ENCODE measurements at places on chromosomes 12 and 14. TPM values are rescaled to one million over a fixed set of nuclear protein-coding genes. Genes with fewer than 3 reads are reported as not detected.

DNA sequence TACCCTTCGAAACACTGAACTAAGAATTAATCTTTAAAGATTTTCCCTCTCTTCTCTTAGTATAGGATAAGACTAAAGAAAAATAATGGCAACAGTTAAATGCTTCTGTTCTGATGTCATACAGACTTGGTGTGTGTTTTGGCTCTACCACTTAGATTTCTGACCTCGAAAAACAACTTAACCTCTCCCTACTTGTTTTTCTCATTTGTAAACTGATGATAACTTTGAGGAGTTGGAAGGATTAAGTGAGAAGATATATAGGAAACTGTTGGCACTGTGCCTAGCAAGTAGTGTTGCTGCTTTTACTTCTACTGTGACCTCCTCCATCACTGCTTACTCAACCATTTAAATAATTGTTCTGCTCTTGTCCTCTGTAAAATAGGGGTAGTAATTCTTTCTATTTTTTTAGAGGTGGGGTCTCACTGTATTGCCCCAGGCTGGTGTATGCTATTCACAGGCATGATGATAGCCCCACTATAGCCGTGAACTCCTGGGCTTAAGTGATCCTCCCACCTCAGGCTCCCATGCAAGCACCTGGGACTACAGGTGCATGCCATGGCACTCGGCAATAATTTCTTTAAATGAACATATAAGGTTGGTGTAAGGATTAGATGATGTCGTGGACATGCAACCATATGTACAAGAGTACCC is 22.4 kb downstream of the PALS1 start:
- DNase-seq = no peak

- no peak for DNase-seq
Observed at GRCh38 chr12:80187660-80188090, 88.3 kb downstream of the OTOGL start.

DNA sequence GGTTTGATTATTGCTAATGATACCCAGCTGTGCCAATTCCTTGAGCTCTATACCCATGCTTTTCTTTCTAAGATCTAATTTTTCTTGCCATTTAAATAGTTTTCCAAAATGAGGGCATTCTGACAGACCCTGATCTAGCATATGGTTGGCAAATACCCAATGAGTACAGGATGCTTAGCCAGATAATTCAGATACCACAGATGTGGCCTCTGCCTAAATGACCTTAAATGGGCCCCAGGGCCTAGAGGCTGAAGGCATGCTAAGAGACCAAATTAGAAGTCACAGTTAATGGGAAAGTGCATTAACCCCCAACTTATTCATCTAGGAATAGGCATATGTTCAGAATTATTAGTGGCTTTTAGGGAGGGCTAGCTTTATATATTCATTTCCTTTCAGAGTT is 122.3 kb upstream of the CNOT2 start:
- no peak for DNase-seq

DNA sequence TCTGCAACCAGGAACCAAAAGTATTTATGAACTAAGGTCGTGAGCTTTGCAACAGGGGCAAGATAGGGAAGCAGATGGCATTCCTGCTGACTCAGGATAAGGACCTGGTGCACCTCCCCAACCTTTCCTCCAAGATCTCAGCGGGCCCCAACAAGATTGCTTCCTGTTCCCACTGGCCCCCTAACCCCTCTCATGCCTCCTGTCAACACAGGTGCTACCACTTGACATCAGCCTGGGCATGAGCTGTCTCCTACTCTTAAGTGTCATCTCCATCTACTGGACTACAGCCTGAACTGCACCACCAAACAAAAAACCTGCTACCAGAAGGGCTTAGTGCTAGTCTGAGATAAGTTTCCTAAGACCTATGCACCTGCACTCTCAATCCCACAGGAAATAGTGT is 32.7 kb downstream of the MED6 start:
- DNase-seq = no peak

NXPH4 gene
- 3.2 TPM for total RNA-seq

C12orf54 gene
- total RNA-seq = not detected

DNA sequence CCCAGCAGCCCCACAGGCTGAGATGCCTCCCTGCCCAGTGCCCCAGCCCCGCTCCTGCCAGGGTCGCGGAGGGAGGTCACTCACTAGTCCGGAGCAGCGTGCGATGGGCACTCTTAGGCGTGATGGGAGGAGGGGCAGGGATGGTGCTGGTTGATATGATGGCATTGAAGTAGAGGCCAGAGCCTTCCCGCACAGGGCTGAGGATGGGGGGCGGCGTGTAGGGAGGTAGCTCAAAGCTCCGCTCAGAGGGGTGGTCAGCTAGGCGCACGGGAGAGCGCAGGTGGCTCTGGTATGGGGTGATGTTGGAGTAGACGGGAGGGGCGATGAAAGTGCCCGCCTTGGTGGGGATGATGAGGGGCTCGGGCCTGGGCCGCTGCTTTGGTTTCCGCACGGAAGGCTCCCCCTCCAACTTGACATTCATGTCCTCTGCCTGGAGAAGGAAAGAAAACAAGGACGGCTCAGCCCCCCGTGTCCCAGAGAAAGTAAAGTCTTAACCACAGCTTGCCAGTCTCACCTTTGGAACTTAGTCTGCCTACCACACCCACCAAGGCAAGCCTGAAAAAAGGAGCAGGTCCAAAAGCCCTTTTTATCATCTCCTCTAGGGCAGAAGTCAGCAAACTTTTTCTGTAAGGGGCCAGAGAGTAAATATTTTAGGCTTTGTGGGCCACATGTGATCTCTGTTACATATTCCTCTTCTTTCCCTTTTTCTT is 15.5 kb upstream of the PNMA1 start:
- DNase-seq = no peak

- no peak for DNase-seq
Observed at GRCh38 chr14:22801716-22802115, 13.5 kb downstream of the SLC7A7 start.

DNA sequence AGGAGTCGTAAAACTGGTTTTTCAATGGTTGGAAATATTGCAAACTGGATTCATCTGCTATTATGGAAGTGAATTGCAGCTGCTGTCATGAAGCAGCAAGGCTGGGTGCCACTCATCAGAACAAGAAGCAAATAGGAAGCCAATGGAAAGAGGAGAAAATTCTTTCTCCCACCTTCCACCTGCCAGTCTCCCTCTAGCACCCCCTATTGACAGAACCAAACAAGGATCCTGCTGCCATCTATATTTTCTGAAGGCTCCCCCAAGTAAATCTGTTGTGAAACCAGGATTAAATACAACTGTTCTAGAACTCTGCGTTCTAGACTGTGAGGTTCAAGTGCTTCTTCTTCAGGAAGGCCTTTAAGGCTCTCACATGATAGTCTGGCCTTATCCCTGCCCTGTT is 286.6 kb downstream of the AACS start:
- no peak for DNase-seq

DNA sequence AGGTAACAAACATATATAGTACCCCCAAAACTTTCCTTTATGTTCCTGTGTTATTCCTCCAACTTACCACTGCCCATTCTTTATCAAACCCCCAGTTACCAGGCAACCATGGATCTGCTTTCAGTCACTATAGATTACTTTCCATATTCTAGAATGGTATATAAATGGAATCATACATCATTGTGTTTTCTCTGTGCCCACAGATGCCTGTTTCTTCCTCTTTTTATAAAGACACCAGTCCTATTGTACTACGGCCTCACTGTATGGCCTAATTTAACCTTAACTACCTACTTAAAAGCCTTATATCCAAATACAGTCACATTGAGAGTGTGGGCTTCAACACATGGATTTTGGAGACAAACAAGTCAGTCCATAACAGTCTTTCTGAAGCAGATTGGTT is 2.6 kb downstream of the TAS2R14 start:
- no peak for DNase-seq

DNA sequence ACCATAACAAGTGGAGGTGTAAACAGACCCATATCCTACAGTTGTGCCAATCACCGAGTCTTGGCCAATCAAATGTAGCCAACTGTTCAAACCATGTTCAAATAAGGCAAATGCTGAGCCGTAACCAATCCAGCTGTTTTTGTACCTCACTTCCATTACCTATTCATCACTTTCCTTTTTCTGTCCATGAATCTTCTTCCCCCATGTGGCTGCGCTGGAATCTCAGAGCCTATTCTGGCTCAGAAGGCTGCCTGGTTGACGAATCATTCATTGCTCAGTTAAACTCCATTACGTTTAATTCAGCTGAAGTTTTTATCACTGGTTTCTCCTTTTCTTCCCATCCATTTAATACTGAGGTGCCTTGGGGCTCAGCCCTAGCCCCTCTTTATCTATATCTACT is 71.1 kb downstream of the TBC1D30 start:
- DNase-seq = no peak

DAO gene
- total RNA-seq = not detected
